Hematopoietic multipotent progenitor cell treated with erythropoietin and hydrocortisone succinate and interleukin-3 and kit ligand, for 8 days (in vitro differentiated cells): ENCODE measurements at places on chromosomes 16 and 17.

DNA sequence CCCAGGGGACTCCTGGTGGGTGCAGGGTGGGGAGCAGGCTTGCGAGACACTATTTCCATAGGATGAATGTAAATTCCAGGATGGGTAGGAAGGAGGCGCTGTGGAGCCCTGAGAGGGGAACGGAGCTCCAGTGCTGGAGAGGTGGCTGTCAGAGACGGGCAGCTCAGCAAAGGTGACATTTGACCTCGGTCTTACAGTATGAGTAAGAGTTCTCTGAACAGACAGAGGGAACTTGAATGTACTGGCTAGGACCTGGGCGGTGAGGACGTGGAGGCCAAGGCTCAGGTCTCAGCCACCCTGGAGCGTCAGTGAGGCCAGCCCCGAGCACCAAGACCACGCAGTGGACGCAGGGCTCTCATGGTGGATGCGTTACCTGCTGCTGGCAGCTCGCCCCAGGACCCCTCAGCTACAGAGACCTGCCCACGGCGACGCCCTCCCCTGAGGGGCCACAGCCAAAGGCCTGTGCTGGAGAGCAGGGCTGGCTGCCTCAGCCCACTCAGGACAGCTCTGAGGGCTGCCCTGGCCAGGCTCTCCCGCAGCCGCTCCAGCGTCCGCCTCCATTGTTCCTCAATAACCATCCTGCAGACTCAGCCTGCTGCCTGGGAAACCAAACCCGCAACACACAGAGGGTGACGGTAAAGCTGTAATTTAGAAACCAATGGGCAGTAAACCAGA lies 65.9 kb upstream of the TNRC6C start:
- DNase-seq, result peak; percentile 35

- DNase-seq, result no peak
These were observed 133.7 kb upstream of the HS3ST3A1 start for GRCh38 chr17:13735444-13735843.

DNA sequence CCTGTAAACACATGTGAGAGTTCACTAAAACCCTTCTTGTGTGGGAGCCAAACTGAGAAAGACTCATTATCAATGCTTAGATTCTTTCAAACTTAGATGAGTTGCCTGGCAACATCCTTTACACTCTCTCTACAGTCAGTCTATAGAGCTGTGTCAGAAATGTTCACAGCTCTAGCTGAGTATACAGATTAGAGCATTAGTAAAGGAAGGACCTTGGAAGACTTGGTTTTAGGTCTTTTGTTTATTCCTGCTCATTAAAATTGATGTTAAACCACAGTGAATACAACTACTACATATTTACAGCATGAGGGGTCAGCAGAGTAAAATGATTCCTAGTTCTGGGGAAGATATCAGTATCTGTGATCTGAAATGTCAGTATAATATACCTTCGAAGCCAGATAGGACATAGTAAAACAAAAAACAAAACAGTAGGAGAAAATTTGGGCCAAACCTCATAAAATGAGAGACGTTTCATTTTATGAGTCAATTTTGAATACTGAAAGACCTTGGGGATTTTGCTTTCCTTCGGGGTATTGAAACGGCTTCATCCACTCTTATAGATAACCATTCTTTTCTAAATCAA lies 186.0 kb downstream of the TANC2 start:
- no peak for DNase-seq

GRCh38 chr17:17822189-17822588 lies 14.6 kb downstream of the SREBF1 start:
- peak; percentile 38 for DNase-seq

DNA sequence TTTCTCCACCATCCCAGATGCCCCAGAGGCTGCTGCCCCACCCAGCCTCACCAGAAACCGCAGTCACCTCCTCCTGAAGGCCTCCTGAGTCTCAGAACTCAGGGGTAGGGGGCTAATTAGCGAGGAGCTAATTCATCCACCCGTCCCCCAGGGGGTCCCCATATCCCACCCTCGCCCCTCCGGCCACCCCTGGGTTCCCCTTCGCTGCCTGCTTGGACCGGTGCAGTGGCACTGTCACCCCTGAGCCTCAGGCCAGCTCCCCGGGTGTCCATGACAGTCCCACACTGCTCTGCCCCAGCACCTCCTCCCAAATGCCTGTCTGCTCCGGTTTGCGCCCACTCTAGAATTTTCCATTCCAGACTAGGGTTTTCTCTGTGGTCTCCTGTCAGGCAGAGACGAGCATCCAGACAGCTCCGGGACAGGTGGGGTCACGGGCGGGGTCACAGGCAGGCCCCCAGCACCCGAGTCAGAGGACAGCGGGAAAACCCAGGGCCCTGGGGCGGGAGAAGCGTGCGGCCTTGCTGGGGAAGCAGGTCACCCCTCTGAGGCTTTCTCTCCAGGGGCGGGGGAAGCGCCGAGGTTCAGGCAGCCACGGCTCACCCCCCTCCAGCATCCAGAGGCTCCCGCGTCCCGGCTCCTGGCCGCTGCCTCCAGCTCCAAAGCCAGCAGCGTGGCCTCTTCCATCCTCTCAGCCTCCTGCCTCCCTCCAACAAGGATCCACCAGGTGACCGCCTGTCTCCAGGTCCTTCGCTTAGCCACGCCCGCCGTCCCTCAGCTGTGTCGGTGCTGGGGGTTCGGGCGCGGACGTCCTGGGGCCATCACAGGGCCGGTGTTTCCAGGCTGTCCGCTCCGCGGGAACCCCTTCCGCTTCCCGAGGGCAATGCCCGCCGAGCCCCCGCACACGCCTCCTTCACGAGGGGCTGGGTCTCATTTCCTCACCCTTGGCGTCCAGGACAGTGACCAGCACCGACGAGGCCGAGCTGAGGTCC lies 3.1 kb upstream of the PERCC1 start:
- no peak for DNase-seq

DNA sequence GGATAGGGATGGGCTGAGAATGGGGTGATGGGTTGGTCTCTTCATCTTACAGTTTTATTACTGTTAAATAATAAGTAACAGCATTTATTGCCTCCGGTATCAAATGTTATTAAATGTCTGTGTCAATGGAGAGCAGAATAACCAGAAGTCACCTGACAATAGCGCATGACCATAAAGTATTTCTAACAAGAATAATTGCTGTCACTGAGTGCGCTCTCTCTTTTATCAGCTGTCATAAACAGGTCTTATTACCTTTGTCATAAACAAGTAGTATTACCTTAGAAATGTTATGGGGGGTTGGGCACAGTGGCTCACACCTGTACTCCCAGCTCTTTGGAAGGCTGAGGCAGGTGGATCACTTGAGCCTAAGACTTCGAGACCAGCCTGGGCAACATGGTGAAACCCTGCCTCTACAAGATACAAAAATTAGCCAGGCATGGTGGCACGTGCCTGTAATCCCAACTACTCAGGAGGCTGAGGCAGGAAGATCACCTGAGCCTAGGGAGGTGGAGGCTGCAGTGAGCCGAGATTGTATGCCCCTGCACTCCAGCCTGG lies 120.6 kb downstream of the MAP2K6 start:
- no peak for DNase-seq

DNA sequence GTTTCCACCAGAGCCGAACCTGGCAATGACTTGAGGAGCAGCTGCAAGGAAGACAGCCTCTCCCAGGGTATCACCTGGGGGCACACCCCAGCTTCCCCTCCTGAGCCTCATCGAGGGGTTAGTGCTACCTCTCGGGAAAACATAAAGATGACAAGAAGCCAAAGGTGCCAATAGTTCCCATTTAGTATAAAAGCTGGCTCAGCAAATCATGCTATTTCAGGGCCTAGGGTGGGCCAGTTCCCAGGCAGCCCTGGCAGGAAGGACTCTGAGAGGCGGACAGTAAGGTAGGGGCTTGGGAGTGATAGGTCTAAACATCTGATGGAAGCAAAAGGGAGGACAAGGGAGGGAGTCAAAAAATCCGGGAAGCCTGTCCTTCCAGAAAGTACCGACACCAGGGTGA lies 46.2 kb downstream of the SOST start:
- DNase-seq, result no peak
